Breast epithelium (tissue), 4 donors: ENCODE measurements at places on chromosomes 6 and 20.

DNA sequence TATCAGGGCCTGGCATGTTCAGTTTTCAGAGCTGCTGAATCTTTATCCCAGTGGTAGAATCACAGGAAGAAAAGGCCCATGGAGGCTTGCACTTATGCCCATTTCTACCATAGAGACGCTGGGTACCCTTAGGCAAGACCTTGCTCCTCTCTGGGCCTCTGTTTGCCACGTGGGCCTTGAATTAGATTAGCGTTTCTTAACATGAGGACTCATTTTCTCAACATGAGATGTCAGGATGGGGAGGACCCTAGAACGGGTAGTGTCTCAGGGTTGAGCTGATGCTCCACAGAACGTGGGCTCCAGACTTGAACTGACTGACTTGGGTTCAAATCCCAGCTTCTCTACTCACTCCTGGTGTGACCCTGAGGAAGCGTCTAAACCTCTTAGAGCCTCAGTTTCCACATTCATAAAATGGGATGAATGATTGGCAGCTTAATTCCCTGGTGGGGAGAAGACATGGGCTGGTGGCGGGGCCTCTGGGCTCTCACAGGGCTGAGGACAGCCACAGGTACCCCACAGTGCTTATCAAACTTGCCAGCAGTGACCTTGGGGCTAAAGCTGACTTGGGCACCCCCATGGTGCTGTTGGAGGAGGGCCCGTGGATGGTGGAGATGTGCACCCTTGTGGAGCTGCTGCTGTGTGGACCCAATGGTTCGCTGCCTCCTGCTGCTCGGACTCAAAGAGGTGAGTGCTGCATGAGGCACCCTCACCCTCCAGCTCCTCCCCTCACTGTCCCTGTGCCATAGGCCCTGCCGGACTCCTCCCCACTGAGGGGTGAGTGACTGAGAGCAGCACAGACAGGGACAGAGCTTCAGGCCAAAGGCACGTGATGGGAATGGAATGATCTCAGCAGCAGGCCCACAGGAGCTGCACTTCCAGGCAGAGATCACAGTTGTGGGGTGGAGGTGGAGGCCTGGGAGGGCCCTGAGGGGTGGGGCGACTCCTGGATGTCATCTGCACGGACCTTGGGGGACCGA, 28.2 kb downstream of the SUN5 start:
- peak; percentile 67 for DNase-seq

- peak; percentile 59 for DNase-seq
These were observed 278 bp downstream of the UST start for GRCh38 chr6:148747145-148747470.

- DNase-seq: no peak
These were observed 53.9 kb downstream of the OTOR start for GRCh38 chr20:16801919-16802651.

GRCh38 chr20:58984691-58985090, 3.6 kb downstream of the NELFCD start:
- DNase-seq: no peak

DNA sequence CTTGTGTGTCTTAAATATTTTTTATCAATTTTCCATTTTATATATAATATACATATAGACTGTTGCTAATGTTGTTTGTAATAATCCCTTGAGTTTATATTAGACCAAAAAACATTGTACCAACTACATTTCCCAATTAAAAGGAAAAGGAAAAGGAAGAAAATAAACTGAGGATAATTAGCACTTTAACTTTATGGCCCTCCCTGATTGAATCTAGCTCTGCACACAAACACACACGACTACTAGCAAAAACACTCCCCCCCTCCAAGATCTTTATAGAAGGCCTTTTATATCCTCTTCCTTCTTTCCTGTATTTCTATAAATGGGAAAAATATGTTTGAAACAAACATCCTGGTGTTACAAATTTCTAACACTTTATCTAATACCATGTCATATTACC, 276.8 kb downstream of the NKAIN2 start:
- DNase-seq: no peak

GRCh38 chr6:147395158-147395557, 113.3 kb upstream of the SAMD5 start:
- DNase-seq: no peak

DNA sequence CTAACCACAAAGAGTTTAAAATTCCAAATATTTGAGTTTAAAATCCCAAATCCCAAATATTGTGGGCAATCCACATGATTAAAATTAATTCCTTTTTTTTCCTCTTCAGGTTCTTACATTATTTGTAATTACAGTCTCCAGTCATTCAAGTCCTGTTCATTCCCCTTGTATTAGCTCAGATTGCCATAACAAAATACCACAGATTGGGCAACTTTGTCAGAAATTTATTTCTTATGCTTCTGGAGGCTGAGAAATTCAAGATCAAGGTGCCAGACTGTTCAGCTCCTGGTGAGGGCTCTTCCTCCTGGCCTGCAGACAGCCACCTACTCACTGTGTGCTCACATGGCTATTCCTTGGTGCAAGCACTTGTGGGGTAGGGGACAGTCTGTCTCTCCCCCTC, 105.5 kb downstream of the ARMC2 start:
- DNase-seq: no peak

DNA sequence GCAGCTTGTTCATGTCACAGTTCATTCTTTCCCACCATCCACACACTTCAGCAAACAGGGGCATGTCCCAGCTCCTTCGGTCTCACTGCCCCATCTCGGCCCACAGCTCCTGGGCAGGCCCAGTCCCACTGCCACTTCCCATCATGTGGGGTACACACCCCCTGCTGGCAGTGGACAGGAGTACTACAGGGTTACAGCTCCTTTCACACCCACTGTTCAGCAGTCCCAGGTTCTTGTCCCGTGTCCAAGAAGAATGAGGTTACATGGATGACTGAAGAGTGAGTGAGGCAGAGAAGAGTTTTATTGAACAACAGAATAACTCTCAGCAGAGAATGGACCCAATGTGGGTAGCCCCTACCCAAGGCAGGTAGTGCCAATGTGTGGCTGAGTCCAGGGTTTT, 77.8 kb upstream of the SMLR1 start:
- DNase-seq: no peak

GRCh38 chr20:3866464-3866863, 19.8 kb downstream of the MAVS start:
- DNase-seq: peak; percentile 88

DNA sequence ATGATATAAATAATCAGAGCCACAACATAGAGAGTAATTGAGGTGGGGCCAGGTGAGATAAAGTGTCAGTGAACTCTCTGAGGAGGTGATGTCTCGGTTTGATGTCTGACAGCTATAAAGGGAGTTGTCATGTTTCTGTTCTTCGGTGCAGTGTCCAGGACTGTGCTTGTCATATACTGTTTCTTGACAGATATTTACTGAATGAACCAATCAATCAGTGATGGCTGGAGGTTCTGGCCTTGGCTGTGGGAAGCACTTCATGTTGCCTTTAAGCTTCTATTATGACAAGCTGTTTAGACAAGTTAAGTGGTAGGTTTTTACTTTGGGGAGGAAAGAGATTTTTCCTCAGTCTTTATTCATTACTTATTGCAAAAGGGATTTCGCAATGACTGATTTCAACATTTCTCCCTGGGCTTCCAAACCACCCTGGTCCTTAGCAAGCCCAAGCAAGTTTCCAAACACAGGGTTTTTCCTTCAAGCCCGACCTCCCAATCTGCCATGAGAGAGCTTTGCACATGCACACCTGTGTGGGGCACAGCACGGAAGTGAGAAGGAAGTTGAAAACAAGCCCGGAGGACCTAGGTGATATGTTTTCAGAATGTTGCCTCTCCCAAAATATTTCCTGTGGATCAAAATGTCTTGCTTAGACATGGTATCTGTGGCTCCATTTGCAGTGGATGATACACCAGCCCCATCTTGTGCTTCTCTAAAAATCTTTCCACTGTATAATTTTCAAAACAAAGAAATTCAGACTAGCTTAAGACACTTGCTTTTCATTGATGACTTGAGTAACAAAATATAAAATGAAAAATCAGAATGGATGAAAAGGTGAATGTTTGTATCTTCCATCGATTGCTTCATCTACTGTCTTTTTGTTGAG, 567.3 kb upstream of the BTBD3 start:
- peak; percentile 80 for DNase-seq

GRCh38 chr20:58542411-58543095, 27.4 kb upstream of the APCDD1L start:
- DNase-seq: peak; percentile 14

DNA sequence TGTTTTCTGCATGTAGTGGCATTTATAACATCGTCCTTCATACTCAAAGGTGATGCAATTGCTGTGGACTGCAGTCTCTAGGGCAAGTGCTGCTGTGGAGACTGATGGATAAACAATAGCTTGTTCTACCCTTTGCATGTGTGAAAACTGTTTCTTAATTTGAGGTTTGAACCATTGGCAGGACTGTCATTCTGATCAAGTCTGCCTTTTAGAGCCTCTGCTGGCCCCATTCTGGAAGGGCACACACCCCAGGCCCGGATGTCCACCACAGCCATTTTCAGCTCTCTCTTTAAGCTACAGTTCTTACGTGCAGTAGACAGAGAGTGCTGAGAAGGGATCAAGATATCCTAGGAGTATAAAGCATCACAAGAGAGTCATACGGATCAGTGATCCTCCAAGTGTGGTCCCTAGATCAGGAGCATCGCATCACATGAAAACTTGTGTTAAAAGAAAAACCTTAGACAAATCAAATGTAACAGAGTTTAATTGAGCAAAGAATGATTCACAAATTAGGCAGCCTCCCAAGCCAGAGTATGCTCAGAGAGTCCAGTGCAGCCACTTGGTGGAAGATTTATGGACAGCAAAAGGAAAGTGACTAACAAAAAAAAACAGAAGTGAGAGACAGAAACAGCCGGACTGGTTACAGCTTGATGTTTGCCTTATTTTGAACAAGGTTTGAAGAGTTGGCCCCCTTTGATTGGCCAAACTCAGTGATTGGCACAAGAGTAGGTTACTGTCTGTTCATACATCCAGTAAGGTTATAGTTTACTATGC, 52.0 kb downstream of the FRK start:
- DNase-seq: no peak

DNA sequence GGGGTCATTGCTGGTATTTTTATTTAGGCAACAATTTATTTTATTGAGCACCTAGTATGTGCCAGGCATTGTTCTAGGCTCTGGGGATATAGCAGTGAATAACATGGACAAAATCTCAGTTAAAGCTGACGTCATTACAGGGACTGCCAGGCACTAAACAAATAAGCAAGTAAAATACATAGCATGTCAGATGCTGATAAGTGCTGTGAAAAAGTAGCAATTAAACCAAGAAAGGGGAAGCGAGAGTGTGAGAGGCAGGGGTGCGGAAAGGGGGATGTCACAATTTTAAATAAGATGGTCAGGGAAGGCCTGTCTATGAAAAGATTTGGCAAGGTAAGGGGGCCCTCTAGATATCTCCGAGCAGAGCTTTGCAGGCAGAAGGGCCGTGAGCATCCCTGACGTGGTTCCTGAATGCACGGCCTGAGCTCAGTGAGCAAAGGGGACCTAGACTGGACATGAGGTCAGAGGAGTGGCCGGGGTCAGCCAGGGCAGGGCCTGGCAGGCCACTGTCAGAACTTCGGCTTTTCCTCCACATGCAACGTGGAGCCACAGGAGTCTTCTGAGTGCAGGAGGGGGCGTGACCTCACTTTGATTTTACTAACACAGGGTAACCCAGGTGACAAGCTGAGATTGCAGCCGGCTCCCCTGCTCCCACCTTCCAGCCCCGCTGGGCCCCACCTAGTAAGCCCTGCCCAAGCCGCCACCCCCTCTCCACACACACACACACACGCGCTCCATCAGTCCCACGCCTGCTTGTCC, 24.2 kb upstream of the SIRPA start:
- no peak for DNase-seq

DNA sequence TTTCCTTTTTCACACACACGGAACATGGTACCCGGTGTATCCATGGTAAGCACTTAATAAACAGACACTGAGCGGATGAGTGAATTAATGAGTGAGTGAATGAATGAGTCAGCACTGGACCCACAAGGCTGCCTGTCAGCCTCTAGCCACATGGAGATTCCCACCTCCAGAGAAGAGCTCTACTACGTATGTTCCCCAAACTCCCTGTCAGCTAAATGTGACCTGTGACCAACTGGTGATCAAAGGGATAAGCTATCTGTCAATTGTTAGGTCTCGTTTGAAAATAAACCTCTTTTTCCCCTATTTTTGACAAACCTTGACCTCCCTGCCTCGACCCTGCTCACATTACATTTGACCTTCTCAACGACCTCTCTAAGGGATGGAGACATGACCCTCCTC, 24.5 kb upstream of the TAF8 start:
- DNase-seq: no peak

- no peak for DNase-seq
These were observed 119.5 kb downstream of the ARHGAP18 start for GRCh38 chr6:129590408-129591022.

DNA sequence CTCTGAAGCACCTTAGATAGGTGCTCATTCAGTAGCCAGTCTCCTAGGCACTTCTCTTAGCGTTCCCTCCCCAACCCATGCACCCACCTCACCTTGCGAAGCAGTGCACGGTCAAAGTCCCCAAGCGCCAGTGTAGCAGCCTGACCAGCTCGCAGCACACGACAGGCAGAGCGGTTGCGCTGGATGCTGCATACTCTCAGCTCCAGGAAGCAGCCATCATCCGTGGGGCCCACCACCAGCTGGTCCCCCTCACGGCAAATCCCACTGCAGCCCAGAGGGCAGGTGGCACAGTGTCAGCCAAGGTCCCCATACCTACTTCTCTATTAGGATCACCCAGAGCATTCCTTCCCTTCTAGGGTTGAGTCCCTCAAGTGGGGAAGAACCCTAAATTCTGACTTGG, 6.5 kb downstream of the GTPBP2 start:
- DNase-seq: no peak

DNA sequence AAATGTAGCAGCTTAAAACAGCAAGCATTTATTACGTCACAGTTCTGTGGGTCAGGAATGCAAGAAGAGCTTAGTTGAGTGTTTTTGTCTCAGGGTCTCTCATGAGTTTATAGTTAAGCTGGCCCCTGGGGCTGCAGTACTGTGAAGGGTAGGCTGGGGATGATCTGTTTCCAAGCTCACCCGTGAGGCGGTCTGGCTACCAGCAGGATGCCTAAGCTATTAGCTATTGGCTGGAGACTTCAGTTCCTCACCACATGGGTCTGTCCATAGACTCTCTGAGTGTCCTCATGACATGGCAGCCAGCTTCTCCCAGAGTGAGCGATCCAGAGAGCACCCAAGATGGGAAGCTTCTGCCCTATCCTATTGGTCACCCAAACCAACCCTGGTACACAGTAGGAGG, 12.8 kb upstream of the BICRAL start:
- no peak for DNase-seq

GRCh38 chr6:87716928-87717614, 15.0 kb upstream of the AKIRIN2 start:
- no peak for DNase-seq
